ENCODE measurements at places on chromosomes 3 and 15.
A peak's percentile ranks its signal among the peaks of the same experiment; 100 is the strongest.

- no peak for DNase-seq
These were observed 48.9 kb upstream of the POLG start for GRCh38 chr15:89383365-89384175.

DNA sequence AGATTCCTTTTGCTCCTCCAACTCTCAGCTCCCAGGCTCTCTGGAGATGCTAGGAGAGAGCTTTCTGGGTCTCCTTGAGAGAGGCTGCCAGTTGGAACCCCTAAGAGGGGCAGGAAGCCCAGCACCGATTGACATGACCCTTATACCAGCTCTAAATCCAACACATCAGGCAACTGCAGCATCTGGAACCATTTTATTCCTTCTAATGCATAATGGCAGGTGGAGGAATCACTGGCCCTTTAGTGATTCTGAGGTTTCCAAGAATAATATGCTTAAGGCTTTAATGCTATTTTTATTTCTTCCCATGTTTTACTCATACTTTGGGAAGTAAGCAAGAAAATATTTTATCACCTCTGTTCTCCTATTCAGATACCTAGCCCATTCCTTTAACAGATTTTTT lies 60.3 kb upstream of the TEX264 start:
- DNase-seq, result no peak

GRCh38 chr3:63559884-63560283 lies 92.6 kb upstream of the SNTN start:
- no peak for DNase-seq

DNA sequence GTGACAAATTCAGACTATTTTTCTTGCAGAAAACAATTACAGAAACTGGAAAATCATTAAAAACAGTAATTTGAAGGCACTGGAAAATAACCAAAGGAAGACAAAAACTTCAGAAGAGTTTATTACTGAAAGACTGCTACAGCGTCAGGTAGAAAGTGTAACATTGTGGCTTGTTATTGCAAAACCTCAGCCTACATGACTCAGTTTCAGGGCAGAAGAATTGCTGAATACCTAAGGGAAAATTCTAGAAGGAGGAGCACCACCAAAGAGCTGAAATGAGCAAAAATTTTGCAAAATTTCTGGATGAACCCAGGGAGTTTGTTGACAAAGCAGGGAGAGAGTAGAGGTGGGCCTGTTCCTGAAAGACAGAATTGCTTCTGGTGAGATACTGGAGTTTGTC lies 219.6 kb downstream of the C3orf38 start:
- no peak for DNase-seq

GRCh38 chr3:63921741-63922482 lies 9.7 kb upstream of the SCAANT1 start:
- DNase-seq, result no peak

- no peak for DNase-seq
These were observed 91.8 kb upstream of the PFN2 start for GRCh38 chr3:150062492-150062891.

- no peak for DNase-seq
These were observed 18.7 kb upstream of the TRMT10C start for GRCh38 chr3:101542957-101543356.

DNA sequence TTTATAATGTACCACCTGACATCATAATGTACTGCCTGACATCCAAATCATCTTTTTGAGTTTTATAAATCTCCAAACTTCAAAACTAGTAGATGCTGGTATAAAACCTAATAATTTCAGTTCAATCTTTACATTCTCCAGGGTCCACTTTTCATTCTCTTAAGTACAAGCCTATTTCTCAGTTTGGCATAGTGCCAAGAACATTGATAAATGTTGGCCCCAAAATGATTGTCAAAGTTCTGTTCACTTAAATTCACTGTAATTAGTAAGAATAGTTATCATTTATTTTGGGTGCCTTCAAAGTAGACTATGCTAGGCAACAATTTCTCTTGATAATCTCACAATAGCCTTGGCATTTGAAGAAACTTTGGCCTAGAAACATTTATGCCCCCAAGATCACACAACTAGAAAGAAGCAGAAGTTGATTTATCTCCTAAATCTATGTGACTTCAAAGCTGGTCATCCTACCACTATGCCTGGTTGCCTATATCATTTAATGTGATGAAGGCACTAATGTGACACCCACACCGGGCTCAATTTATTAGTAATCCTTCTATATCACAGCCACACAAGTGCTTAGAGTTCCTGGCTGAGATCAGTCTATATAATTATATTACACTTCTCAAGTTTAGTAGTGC lies 101.7 kb downstream of the ZNF609 start:
- DNase-seq, result no peak

- no peak for DNase-seq
These were observed 15.0 kb downstream of the KLF13 start for GRCh38 chr15:31341496-31342195.

DNA sequence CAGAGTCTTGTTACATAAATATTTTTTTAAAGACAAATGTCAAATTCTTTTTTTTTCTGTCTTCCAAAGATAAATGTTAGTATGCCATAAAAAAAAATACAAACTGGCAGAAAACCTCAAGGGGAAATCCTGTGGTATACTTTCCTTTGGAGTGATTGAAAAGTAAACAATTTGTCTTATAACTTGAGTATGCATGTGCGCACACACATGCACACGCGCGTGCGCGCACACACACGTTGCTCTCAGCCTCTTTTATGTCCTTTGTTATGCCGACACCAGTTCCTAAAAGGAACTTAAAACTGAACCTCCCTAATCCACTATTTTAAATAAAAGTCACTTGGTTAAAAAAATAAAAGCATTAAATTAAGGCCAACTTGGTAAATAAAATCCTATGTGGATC lies 58.1 kb downstream of the TGFBR2 start:
- no peak for DNase-seq

DNA sequence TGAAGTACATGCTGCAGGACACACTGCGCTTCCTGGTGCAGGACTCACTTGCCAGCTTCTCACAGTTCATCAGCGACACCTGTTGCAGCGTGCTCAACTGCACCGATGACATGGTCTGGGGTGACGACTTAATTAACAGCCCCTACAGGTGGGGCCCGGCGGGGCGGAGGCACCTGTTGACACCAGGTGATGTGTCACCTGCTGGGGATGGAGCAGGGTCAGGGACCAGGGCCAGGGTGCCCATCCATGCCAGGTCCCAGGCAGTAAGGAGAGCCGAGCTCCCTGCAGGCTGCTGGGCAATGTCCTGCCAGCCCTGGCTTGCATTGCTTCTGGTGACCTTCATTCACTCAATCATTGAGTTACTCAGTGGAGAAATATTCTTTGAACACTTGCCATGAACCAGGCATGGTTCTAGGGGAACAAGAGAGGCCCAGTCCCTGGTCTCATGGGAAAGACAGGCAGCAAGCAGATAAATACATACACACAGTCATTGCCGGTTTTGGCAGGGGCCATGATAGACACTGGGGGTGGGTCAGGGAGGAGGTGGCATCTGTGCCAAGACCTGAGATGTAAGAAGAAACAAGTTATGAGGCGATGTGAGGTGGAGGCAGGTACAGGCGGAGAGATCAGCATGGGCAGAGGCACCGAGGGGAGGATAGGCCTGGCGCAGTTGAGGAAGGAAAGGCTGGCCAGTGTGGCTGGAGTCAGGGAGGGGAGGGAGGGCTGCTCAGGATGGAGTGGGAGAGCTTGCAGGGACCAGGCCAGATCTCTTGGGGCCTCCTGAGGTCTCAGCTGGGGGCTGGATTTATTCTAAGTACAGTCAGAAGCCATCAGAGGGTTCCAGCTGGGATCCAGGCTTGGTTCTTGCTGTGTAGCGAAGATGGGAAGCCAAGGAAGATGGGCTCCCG lies 30.8 kb downstream of the DNAH1 start:
- no peak for DNase-seq

- DNase-seq, result no peak
These were observed 3.4 kb downstream of the FYCO1 start for GRCh38 chr3:45992133-45992729.

GRCh38 chr15:63600001-63600615 lies 2.9 kb downstream of the FBXL22 start:
- DNase-seq, result peak; percentile 37

- no peak for DNase-seq
These were observed 9.5 kb upstream of the KNSTRN start for GRCh38 chr15:40372981-40373380.

- no peak for DNase-seq
These were observed 999 bp downstream of the ZNF280D start for GRCh38 chr15:56732135-56732885.

DNA sequence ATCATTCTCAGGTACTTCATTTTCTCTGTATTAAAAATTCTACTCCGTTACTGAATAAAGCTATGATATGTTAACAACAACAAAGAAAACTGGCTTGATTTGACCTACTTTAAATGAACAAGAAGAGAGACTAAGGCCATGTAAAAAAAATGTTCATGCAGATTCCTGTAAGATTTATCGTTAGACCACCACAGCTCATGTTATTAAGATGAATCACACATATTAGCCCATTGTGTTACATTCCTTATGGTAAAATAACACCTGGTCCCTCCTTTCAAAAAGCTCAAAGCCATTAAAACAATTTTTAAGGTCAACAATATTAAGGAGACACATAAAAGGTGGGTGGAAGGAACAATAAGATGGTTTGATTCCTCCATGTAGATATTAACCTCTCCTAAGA lies 6.3 kb downstream of the THOC7 start:
- DNase-seq, result no peak

DNA sequence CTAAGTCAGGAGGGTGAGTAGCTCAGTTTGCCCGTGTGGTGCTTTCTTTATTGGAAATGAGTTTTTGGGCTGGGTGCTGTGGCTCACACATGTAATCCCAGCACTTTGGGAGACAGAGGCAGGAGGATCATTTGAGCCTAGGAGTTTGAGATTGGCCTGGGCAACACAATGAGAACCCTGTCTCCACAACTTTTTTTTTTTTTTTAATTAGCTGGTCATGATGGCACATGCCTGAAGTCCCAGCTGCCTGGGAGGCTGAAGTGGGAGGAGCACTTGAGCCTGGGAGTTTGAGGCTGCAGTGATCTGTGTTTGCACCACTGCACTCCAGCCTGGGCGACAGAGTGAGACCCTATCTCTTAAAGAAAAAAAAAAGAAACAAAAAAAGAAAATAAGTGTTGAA lies 174.9 kb downstream of the NSMCE3 start:
- DNase-seq, result no peak

DNA sequence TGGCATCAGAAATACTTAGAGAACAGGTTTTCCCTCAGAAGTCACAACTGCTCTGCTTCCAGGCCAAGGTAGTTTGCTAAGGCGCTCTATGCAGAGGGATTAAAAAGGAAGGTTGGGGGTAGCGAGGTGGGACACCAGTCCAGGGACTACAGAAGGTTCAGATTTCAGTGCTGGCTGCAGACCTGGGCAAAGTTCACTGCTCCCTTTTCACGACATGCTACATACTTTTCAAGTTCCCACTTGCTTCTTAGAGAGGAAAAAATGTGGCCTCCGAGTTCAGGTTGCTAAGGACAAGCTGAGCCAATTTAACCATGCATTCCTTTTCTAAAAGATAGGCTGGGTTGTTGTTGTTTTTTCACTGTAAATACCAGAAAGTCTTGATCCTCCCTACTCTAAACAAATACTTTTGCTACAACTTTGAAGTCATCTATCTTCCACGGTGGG lies 158.6 kb upstream of the NR2F2 start:
- no peak for DNase-seq

DNA sequence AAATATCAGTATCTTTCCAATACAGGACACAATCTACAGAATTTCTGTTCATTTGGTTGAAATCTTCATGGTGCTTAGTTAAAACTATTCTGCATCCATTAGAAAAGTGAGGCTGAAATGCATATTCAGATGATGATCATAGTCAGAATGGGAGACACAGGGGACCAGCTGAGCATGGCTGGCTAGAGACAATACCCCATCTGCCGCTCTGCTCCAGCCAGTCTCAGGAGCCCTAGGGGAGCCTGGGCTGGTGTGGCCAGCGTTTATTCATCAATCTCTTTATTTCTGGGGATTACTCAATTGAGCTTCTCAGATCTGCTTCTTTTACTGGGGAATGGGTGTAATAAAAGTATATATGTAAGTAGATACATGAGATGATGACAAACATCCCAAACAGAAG lies 470.9 kb upstream of the CDIN1 start:
- DNase-seq, result no peak

DNA sequence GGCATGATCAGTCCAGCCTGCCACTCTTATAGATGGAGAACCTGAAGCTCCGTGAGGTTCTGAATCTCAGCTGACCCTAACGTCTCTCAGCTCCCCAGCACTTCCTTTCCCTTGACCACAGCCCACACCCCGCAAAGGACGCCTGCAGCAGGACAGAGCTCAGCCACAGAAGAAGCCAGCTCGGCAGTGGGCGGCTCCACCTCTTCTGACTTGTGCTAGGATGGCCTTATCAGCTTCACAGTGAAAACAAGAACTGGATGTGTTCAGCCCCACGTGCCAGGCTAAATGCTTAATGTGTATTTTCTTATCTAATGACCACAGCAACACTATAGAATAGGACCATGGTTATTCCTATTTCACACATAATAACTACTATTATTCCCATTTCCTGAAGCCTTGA lies 127.6 kb downstream of the ARNT2 start:
- no peak for DNase-seq

DNA sequence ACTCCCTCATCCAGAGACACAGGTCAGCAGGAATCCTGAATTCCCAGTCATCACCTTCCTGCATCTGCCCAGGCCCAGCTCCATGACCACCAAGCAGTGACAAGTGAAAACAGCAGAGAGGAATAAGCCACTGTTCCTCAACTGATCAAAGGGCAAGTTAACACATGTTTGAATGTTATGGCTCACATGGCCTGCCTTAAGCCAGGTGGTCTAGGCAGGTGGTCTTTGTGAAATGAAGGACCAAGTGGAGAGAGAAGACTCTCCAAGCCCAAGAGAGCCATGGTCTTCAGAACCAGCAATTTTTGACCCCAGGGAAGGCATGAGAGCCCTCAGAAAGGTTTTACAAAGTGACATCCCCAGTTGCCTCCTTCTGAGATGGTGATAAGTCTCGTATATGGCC lies 161.8 kb downstream of the EPHB1 start:
- DNase-seq, result no peak

- no peak for DNase-seq
These were observed 396.8 kb upstream of the AZI2 start for GRCh38 chr3:28745436-28745835.

- no peak for DNase-seq
These were observed 247.1 kb upstream of the P2RY1 start for GRCh38 chr3:152587861-152588260.

- no peak for DNase-seq
These were observed 692.9 kb downstream of the ZPLD1 start for GRCh38 chr3:103127737-103128136.

- DNase-seq, result no peak
These were observed 1.2 kb downstream of the PRICKLE2 start for GRCh38 chr3:64223791-64224745.

DNA sequence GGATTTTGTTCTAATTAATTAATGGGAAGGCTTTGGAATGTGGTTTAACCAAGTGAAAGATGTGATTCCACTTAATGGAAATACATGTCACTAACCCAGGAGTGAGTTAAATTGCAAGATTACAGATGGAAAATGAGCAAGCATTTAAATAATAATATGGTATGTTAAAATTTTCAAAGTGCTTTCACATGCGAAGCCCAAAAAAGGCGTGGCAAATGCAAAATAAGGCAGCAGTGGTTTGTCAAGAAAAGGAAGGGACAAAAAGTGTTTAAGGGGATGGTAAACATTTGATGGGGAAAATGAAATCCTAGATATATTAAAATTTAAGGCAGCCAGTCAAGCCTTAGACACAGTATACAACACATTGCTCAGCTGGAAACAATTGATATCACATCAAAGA lies 2.9 kb downstream of the TICRR start:
- DNase-seq, result no peak

Data from activated naive CD4-positive, alpha-beta T cell treated with anti-CD3 and anti-CD28 coated beads, Interleukin-2, amount 50 U/mL, for 16 hours (primary cell).